NCI-H1436 (cell line): ENCODE measurements at places on chromosomes 12 and 14.

GRCh38 chr12:93740751-93741150 is 63.6 kb downstream of the CRADD start:
- no peak for DNase-seq

DNA sequence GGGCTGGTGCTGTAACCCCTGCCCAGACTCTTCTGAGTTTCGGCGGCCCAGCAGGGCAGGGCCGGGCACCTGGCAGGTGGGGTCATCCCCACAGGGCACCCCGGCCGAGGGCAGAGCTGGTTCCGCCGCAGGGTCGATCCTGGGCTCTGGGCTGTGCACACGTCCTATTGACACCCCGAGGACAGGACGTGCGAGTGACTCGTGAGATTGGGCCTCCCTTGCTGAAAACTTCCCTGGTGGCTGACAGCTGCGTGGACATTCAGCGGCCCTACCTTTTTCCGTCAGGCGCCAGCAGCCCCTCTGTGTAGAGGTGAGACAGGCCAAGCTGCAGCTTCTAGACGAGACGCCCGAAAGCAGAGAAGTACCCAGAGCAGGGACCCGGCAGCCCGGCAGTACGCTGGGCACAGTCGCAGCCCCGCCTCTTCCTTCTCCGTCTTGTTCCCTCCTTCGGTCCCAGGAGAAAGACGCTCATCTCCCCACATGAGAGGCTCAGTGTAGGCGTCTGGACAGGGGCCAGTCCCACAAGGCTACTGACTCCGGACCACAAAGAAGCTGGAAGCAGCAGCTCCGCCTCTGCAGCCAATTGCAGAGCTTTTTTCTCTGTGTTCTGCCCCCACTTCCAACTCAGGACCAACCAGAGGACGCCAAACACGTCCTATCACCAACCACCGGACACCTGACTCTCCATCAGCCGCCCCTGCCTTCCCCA is at the start of gene LRCOL1:
TSS of gene LRCOL1 (minus strand) at position 532 of the 709 bp plus-strand sequence. CDS start 4,331 bp downstream, outside the sequence.
- DNase-seq: peak; percentile 18

DNA sequence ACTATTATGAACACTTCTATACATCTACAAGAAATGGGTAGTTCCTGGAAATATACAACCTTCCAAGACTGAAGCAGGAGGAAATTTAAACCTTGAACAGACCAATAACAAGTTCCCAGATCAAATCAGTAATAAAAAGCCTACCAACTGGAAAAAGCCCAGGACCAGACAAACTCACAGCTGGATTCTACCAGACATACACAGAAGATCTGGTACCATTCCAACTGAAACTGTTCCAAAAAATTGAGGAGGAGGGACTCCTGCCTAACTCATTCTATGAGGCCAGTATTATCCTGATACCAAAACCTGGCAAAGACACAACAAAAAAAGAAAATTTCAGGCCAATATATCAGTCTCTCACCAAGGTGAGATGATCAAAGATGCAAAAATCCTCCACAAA is 189.4 kb downstream of the RPS29 start:
- no peak for DNase-seq

- no peak for DNase-seq
Observed at GRCh38 chr14:89128311-89129026, 288.6 kb downstream of the FOXN3 start.

- no peak for DNase-seq
Observed at GRCh38 chr12:92696216-92696615, 6.6 kb upstream of the PLEKHG7 start.

GRCh38 chr14:96844857-96845570 is 47.8 kb downstream of the VRK1 start:
- no peak for DNase-seq

- DNase-seq: no peak
Observed at GRCh38 chr12:101714877-101715444, 17.5 kb downstream of the CHPT1 start.

DNA sequence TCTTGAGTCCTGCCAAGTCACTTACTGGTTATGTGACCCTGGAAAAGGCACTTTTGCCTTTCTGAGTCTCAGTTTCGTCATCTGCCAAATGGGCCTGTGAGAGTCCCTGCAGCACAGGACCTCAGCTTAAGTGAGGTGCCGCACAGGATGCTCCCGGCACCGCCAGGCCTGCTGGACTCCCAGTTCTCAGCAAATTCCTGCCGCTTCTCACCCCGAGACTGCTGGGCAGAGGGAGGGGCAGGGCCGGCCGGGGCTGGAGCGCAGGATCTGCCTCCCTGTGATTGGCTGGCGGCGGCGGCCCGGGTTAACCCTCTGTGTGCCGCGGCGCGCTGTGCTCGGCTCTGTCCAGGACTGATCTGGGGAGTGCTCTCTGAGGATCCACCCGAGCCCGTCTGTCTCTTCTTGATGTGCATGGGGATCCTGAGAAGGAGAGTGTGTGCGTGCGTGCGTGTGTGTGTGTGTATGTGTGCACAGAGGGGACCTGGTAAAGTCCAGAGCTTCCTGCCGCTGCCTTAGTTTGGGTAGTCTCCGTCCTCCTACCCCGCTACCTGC is 8.6 kb downstream of the SETD1B start:
- DNase-seq: no peak

GRCh38 chr14:101506211-101506925 is 54.9 kb upstream of the DIO3 start:
- DNase-seq: no peak

- DNase-seq: no peak
Observed at GRCh38 chr12:6925239-6925539, 2.6 kb upstream of the ATN1 start.

GRCh38 chr12:65086236-65086635 is 34.9 kb downstream of the WIF1 start:
- DNase-seq: no peak

- no peak for DNase-seq
Observed at GRCh38 chr12:76504606-76505005, 55.0 kb downstream of the OSBPL8 start.

DNA sequence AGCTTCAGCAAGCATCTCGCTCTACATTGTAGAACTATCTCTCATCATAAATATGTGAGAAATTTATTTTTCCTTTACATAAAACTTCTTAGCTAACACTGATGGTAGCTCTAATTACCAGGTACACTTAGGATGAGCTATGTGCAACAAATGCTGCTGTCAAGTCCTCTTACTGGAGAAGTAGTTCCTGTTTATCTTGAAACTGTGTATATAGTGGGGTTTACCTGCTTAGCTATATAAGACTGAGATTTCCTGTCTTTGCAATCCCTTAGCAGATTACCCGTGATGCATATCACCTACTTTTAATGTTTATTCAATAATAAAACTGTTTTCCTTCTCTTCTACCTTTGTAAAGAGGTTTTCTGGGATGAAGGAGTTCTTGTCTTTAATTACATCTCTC is 98.0 kb upstream of the USP15 start:
- DNase-seq: no peak

GRCh38 chr14:89540830-89541470 is 123.9 kb upstream of the FOXN3 start:
- no peak for DNase-seq

DNA sequence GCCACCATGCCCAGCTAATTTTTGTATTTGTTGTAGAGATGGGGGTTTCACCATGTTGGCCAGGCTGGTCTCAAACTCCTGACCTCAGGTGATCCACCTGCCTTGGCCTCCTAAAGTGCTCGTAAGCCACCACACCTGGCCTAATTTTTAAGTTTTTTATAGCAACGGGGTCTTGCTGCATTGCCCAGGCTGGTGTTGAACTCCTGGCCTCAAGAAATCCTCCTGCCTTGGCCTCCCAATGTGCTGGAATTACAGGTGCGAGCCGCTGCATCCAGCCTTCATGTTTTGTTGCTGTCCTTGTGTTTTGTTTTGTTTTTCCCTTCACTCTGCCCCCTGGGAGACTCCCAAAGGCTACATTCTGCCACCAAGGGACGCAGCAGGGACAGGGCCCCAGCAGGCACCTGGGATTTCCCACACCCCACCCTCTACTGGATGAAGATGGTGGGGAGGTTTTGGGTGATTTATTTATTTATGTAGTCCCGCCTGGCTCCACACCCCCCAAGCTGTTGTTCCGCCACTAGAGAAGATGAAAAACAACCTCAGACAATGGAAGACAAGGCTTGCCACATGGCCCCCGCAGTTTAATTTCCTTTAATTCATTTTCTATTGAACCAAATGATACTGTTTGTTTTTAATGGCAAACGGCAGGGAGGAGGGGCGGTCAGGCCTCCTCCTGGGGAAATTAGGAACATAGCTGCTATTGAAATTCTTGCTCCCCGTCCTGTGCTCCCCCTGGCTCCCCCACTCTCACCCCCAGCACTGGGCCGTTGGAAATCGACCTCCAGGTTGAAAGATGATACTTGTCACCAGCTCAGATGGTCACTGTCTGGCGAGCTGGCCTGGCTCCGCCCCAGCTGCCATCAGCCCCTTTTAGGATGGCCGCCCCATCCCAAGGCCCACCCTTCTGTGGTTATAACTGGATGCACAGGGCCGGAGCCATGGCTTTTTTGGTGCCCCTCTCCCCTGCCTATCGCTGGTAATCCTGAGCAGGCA is 70.3 kb downstream of the RNFT2 start:
- no peak for DNase-seq

DNA sequence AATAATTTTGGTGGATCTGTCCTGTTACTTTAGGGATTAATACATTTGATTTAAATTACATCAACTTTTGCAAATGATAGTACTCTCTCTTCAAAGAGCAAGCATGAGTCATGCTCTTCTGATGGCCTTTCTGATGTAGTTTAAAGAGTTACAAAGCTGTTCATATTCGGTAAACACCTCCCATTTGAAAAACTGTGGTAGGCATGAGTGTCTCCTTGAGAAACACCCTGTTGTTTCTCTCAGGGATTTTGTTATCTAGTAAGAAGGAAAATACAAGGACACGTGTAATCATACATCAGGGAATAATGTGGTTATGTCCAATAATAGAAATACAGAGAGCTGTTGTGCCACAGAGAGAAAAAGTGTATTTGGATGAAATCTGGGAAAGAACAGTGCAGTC is 53.3 kb upstream of the E2F7 start:
- no peak for DNase-seq

- DNase-seq: no peak
Observed at GRCh38 chr14:24224618-24225071, 7.5 kb downstream of the NEDD8 start.

- DNase-seq: no peak
Observed at GRCh38 chr14:104464907-104465306, 114.7 kb upstream of the C14orf180 start.

DNA sequence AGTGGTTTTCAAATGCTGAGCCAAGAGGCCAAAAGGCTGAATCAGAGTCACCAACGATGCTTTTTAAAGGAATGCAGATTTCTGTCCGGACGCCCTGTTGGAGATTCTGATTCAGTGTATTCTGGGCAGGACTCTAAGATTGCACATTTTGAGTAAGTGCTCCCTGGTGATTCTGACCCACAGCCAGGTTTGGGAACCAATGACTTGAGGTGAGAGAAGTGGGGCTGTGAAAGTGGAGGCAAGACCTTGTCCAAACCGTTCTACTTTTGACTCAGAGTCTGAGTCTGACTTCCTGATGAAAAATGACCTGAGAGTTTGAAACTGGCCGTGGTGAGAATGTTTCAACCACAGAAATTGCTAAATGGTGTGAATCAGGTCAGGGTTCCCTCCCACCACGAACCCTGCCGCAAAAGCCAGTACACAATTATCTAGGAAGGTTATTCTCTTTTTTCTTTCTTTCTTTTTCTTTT is 90.2 kb downstream of the NTN4 start:
- no peak for DNase-seq

- no peak for DNase-seq
Observed at GRCh38 chr12:130547480-130548155, 168.5 kb downstream of the RIMBP2 start.

DNA sequence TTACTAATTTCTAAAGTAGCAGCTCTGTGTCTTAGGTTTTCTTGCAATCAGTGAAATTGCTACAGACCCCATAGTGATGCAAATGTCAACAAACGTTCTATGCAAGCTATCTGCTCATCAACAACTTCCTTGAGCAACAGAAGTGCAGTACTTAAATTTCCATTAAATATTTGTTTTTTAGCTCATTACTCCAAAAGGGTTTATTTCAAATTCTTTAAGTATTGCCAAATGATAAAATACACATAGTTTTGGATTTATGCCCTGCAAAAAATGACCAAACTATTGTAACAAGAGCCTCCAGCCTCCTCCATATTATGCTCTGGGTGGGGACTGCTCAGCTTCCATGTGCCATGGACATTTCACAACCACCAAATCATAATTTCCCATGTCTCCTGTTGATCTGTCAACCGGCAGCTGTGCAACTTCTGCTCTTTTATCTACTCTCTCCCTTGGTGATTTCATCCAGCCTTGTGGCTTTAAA is 4.4 kb downstream of the BDKRB1 start:
- no peak for DNase-seq
